ENCODE measurements at places on chromosomes 1 and 21. TPM values are rescaled to one million over a fixed set of nuclear protein-coding genes. Genes with fewer than 3 reads are reported as not detected.
A peak's percentile ranks its signal among the peaks of the same experiment; 100 is the strongest.

KCNT2 gene
- total RNA-seq: not detected

ZNF648 gene
- not detected for total RNA-seq

- DNase-seq: no peak
These were observed 618 bp downstream of the C1orf226 start for GRCh38 chr1:162381941-162382750.

GRCh38 chr1:43836267-43836951 is 97.2 kb upstream of the ARTN start:
- DNase-seq: peak; percentile 75

DNA sequence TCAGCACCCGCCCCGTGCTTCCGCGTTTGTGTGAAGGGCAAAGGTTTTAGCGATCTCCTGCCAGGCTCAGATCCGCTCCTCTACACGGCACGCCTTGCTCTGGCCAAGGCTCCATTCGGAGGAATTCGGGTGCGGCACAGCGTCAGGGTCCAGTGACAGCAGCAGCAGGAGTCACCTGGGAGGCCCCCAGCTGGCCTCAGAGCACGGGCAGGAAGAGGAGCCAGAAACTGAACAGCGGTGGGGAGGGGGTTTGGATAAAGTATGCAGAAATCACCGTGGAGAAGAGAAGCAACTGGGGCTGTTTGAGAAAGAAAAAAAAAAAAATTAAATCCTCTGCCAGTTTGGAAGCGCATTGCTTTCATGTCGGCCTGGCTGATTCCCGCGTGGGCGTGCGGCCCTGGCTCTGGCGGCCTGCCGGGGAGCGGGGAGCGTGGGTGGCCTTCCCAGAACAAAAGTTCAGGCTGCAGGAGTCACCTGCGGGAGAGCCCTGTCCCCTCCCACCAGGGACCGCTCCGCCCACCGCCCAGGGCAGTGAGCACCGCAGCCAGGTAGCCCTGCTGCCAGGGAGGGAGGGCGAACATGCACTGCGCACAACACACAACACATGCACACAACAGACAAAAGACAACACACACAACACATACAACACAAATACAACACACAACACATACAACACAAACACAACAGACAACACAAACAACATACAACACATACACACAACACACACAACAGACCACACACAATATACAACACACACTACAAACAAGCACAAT is 107.6 kb downstream of the ETS2 start:
- DNase-seq: peak; percentile 17
